ENCODE measurements at places on chromosomes 6 and 20.

GRCh38 chr6:4004249-4004648, 74.7 kb downstream of the FAM217A start:
- no peak for DNase-seq

DNA sequence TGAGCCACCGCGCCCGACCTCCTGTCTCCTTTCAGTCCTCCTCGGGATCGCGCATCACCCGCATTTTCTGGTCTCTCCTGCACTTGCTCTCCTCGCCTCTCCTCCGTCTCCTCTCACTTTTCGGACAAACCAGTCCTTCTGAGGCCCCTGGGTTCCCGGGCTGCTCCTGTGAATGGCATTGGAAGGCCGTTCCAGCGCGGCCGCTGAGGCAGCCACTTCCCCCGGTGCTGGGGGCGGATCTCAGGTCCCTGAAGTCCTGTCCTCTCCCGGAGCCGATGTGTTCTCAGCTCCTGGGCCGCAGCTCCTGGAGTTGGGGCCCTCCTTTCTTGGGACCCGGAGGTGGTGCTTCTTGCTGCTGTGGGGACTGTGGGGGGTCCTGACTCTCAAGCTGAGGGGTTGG, 803 bp downstream of the MICB start:
- DNase-seq = no peak

DNA sequence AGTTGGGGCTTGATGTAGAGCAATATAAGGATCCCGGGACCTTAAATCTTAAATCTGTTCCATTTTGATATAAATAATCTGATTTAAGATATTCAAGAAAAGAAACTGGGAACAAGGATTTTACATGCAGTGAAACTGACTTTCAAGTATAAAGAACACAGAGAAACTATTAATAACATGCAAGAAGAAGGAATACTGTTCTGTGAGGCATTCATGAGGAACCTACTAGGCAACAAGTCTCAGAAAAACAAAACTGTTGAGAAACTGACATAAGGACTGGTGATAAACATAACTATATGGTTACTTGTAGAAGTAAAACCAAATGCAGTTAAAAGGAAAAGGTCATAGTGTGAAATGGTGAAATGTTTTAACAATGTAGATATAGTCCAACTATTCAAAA, 15.8 kb downstream of the HDDC2 start:
- DNase-seq = no peak

DNA sequence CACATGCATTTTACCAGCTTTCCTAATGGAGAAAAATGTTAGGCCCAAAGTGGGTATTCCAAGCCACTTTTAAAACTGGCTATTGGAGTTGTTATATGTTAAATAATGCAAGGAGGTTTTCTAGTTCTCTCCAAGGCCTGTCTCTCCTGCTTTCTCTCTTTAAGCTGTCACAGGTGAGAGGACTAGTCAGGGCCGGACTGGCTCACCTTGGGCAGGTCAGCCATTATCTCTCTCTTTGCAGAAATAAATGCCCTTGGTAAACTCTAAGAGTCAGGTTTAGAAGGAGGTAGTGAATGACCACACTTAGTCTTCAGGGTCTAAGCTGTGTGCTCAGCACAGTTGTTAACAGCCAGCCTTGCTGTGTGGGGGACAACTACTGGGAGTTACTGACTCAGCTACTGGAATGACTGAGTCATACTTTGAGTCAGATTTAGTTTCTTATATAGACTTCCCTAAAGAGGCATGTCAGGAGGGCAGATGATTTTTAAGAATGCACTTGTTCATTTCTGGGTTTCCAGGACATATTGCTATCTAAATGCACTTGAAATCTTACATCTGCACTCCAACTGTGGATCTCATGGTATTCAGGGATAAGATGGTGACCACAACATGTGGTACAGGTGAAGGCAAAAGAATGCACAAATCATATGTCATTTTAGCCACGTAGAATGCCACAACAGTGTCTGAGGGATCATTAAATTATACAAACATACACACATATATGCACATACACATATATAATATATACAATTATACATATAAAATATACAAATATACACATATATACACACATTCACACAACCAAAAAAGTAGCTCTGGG, 719.4 kb downstream of the EPM2A start:
- DNase-seq = no peak
